ENCODE measurements at places on chromosomes 11 and 22.

DNA sequence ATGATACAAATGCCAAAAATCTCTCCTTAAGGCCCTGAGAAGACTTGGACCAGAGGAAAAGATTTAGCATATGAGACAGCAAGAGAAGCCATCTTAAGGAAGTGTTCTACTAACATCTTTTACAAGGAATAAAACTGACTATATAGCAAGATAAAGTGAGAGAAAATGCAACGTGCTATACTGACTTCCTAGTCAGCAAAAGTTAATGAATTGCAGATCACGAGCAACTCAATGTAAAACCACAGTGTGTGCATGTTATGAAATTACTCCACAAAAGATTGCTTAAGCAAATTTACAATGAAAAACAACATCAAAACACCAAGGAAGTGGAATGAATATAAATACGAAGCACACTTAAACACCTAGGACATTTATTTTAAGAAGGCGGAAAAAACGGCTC is 187.5 kb downstream of the CADM1 start:
- DNase-seq = no peak

DNA sequence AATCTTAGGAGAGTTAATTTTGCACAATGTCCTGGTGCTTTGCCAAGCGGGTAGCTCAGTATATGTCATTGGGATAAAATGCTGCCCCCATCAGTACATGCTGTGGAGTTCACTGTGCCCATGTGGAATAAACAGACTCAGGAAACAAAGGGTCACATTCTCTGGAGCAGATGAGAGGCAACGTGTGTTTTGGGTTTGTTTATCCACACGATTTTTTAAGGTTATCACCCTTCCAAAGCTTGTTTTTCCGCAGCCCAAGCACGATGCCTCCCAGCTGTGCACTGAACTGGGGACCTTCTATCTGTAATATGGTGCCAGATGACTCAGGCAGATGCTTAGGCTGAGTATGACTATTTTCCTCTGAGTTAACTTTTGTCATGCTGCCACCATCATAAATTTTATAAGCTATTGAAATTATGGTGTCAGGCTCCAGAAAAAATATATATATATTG is 6.5 kb downstream of the OR4D6 start:
- no peak for DNase-seq

DNA sequence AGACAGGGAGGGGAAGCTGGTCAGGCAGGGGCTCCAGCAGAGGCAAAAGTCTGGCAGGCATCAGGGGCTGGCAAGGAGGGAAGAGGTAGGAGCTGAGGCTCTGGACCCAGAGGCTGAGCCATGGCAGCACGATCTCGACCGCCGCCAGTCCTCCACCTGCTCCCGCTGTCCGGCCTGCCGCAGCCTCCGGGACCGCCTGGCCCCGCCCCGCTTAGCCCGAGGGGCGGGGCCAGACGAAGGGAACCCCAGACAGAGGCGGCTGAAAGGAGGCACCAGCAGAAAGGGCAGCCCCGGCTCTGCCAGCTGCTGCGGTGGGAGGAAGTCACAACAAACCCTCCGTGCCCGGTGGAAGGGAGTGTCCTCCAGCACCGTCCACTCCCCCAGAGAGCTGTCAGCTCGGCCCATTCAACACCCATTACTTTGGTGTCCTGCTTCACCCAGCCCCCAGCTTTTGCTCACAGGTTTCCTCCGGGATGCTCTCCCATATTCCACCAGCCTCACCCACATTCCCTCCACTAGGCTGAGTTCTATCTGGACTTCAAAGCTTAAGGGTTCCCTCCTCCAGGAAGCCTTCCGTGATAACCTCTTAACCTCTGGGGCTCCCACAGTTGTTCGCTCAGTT is at the start of gene MFNG:
Gene MFNG (minus strand): TSS at position 161 of the 622 bp plus-strand sequence. CDS start 207 bp downstream, outside the sequence.
- peak; percentile 83 for DNase-seq

- DNase-seq = no peak
Measured at GRCh38 chr11:1899090-1899489, 7.4 kb upstream of the PRR33 start.

DNA sequence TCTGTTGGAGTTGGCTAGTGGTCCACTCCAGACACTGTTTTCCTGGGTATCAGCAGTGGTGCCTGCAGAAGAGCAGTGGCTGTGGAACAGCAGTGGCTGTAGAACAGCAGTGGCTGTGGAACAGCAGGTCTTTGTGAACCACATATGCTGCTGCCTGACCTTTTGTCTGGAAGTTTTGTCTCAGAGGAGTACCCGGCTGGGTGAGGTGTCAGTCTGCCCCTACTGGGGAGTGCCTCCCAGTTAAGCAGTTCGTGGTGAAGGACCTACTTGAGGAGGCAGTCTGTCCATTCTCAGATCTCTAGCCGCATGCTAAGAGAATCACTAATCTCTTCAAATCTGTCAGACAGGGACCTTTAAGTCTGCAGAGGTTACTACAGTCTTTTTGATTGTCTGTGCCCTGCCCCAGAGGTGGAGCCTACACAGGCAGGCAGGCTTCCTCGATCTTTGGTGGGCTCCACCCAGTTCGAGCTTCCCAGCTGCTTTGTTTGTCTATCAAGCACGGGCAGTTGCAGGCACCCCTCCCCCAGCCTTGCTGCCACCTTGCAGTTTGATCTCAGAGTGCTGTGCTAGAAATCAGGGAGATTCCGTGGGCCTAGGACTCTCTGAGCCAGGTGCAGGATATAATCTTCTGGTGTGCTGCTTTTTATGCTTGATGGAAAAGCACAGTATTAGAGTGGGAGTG is 89.1 kb upstream of the TRIM48 start:
- no peak for DNase-seq

GRCh38 chr11:36398231-36398953 is 102.3 kb downstream of the PRR5L start:
- peak; percentile 79 for DNase-seq

- no peak for DNase-seq
Measured at GRCh38 chr11:123603666-123604065, 50.8 kb downstream of the SCN3B start.

DNA sequence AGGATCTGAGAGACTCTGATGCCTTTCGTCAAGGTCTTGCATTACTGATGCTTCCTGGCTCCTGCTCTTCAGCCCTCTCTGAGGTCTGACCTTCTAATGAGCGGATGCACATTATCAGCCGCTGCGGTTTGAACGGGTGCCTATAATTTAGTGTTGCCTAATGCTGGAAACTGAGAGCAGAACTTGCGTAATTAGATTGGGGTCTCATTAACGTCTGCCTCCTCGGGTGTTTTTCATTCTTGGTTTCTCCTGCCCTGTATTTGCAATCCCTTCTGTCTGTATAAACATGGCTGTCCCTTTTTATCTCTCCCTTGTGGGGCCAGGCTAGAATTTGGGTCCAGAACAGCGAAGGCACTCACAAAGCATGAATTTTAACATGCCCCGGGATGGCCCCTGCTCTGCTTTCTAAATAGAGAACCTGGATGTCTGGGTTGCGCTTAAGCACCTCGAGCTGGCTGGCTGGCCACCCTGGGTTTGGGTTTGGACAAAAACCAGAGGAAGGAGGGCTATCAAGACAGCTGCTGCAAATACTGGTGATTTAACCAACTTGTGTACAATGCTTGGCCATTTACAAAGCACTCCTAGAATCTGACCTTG is 118.6 kb downstream of the TIMP3 start:
- DNase-seq = no peak

DNA sequence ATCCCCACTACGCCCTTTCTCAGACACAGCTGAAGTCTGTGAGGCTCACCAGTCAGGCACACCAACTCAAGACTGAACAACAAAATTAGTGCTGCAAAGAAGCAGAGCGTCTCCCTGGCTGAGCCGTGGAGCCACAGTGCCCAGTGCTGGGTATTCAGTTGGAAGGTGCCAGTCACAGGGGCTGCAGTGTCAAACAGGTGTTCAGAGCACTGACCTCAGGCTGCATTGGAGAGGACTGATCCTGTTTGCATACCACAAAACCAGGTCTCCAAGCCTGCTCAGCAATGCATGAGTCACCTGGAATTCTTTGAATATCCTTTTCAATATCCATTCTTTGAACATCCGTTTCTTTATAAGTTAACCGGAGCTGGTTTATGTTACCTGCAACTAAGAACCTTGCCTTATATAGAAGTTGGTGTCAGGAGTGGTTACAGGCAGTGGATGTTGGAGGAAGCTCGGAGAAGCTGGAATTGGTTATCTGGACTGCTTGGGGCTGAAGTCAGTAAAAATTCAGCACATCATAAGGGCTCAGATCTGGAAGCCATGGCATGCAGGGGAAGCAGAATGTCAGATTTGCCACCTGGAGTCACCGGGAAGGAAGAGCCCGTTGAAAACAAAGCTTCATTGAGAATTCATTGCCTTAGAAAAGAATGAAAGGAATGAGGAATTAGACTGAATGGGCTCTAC is 30.3 kb downstream of the PDGFB start:
- DNase-seq = no peak

GRCh38 chr11:43941257-43941994 is 1.0 kb upstream of the C11orf96 start:
- DNase-seq = peak; percentile 80

GRCh38 chr22:29617922-29618629 is 14.6 kb downstream of the NF2 start:
- peak; percentile 53 for DNase-seq

GRCh38 chr11:101407324-101407723 is 176.5 kb downstream of the TRPC6 start:
- no peak for DNase-seq

GRCh38 chr11:64306563-64306875 is 1.2 kb downstream of the ESRRA start:
- DNase-seq = no peak

GRCh38 chr11:110128161-110128560 is 35.0 kb downstream of the ZC3H12C start:
- peak; percentile 95 for DNase-seq

DNA sequence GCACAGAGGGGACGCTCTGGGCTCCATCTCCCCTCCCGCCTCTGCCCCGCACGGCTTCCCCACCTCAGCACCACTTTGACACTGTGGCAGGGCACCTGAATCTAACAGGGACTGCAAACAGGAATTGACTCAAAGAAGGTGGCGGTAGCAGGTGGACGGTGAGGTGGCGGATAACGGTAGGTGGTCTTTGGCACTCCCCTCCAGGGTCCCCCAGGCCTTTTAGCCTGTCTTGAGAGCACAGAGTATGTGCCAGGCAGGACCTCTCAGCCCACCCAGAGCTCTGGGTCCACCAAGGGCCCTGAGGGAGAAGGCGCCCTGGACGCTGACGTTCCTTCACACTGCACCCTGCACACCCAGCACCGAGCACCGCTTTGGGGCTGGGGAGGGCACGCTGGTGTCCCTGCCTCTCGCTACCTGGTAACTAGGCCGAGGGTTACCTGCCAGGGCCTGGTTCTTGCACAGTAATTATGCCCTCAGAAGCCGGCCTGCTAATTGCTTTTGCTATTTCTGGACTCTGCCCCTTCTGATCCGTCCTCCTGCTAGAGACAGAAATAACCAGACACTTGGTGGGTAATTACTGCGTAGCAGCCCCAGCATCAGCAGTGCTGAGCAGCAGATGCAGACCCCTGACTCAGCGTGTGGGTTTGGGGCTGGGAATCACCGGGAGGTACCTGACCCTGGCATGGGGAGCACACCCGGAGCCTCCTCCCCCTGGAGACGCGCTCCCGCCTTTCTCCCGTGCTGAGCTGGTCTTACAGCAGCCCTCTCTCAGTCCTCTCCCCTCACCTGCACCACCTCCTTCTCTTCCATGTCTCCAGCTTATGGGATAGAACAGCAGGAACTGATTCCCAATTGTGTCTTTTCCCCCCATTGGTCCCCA is 103.3 kb upstream of the B3GAT1 start:
- peak; percentile 24 for DNase-seq

DNA sequence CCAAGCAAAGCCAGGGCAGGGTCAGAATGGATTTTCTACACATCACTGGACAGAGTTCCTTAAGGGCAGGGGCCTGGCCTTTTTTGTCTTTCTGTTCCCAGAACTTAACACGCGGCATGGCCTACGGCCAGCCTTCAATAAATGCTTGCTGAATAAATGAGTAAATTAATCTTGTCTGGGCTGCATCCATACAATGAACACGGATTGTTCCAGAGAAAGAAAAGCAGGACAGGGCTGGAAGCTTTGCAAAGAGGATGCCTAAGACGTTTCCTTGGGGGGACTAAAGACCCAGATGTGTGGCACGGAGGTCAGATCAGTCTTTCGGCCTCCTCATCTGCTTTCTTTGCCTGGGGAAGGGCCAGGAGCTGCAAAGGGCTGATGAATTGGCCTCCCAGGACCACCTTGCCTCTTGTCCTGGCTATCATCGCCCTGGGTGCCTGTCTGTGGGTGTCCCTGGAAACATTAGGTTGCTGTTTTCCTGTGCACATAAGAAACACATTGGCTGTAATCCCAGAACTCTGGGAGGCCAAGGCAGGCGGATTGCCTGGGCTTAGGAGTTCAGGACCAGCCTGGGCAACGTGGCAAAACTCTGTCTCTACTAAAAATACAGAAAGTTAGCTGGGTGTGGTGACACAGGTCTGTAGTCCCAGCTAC is 20.8 kb upstream of the RFPL3 start:
- no peak for DNase-seq

GRCh38 chr11:97739932-97740800 is 1280.6 kb upstream of the CNTN5 start:
- DNase-seq = peak; percentile 86

DNA sequence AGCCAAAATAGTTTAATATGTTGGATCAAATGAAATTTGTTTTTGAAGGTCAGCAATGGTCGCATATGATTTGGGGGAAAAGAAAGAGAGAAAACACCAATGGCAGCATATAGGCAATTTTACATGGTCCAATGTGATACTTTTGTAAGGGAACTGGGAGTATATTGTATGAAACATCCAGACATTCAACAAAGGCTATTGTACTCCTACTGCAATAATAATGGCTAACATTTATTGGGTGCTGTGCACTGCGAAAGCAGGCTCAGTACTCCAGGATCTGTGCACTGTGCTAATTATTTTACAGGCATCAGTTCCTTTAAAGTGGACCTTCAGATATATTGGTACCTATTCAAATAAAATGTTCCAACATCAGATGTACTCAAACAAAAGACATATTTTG is 5.9 kb upstream of the OR10V1 start:
- DNase-seq = no peak

- DNase-seq = no peak
Measured at GRCh38 chr11:117273550-117274289, 17.4 kb upstream of the BACE1-AS start.

DNA sequence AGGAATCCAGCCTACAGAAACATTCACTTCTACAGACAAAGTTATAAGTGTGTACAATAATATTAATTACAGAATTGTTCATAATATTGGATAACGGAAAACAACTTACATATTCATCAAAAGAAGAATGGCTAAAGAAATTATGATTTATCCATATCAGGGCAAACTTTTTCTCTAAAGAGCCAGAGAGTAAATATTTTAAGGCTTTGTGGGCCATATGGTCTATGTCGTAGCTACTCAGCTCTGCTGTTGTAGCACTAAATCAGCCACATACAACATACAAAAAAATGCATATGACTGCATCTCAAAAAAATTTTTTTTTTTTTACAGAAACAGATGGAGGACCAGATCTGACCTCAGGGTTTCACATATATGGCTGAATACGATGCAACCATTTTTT is 96.7 kb upstream of the GALNT18 start:
- no peak for DNase-seq

- DNase-seq = peak; percentile 96
Measured at GRCh38 chr22:21657360-21658032, 8.3 kb upstream of the PPIL2 start.

DNA sequence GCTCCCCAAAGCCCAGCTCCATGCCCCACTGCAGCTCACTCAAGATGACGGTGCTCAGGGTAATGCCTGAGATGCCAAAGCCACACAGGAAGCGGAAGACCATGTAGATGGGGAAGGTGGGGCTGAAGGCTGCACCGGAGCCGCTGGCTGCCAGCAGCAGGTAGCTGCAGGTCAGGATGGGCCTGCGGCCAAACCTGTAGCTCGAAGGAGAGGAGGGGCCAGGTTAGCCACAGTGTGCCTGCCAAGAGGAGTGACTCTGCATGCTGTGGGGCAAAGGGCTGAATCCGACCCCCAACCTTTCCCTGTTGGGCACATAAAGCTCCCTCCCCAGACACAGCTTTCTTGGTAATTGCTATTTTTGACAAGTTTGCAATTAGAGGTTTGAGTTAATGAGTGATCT is 14.9 kb upstream of the SLC22A6 start:
- peak; percentile 8 for DNase-seq
